Thoracic aorta (tissue), 2 donors: ENCODE measurements at places on chromosomes 5 and 9. TPM values are rescaled to one million over a fixed set of nuclear protein-coding genes. Genes with fewer than 3 reads are reported as not detected.

GRCh38 chr5:173885475-173886010 lies 2.6 kb upstream of the CPEB4 start:
- no peak for DNase-seq

- DNase-seq: no peak
These were observed 4.3 kb downstream of the SPATA24 start for GRCh38 chr5:139399501-139400121.

DNA sequence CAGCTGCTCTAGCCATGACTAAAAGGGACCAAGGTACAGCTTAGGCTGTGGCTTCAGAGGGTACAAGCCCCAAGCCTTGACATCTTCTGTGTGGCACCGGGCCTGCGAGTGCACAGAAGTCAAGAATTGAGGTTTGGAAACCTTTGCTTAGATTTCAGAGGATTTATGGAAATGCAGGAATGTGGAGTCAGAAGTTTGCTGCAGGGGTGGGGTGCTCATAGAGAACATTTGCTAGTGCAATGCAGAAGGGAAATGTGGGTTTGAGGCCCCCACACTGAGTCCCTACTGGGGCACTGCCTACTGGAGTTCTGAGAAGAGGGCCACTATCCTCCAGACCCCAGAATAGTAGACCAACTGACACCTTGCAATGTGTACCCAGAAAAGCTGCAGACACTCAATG lies 624.9 kb upstream of the FTMT start:
- DNase-seq: no peak

- no peak for DNase-seq
These were observed 22.1 kb upstream of the TPD52L3 start for GRCh38 chr9:6305954-6306563.

GRCh38 chr5:81516091-81516490 lies 122.2 kb upstream of the ACOT12 start:
- DNase-seq: no peak

IRX2 gene
- total RNA-seq: 0.28 TPM
